ENCODE measurements at places on chromosomes 4 and X.

GRCh38 chrX:54208531-54208930 lies 25.5 kb upstream of the FAM120C start:
- DNase-seq, result no peak

DNA sequence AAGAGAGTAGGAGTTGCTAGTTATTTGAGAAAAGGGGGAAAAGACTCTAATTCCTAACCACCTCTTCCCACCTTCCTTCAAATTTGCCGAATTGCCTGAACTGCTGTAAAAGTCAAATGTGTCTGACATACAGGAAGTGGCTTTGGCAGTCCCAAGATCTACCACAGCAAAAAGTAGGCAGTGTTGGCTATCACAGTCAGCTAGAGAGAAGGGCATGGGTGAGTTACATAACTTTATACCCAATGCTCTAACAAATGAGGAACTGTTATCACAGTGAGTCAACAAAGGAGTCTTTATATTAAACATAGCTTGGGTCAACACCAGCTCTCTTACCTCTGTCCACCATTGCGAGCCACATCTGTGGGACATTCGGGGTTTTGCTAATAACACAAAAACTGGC lies 2.4 kb upstream of the MBNL3 start:
- no peak for DNase-seq

DNA sequence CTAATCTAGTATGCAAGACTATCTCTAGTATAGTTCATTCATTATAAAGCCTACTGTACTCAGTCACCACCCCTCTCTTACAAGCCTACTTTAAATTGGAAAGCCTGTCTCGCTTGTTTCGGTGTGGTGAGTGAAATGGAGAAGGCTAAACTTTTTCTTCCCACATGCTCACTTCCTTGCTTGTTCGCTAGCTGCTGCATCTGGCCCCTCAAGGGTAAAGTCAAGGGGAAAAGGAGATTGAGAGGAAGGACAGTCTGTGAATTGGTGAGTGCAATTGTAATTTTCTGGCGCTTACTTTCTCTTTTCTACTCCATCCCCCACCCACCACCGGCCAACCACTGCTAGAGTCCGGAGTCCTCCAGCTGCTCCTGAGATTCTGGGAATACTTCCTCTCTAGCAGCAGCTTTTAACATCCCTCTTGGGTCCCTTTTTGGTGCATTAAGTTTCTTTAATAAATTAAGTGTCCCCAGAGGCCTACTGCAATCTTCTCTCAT lies 12.1 kb upstream of the ARAP2 start:
- DNase-seq, result no peak

DNA sequence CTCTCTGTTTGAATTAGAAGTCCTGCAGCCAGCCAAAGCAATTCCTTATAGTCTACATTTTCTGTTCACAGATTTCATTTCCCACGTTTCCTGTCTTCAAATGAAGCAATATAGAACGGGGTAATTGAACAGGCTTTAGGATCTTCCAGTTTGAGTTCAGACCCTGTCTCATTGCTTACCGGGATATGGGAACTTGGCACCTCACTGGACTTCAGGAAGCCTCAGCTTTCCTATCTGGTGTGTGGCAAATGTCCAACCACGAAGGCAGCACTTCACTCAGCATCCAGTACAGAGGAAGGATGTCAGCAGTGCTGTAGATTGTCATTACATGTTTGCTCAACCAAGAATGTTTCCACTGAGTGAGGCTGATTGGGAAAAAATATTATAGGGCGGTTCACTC lies 271.1 kb upstream of the ZFP42 start:
- DNase-seq, result no peak

DNA sequence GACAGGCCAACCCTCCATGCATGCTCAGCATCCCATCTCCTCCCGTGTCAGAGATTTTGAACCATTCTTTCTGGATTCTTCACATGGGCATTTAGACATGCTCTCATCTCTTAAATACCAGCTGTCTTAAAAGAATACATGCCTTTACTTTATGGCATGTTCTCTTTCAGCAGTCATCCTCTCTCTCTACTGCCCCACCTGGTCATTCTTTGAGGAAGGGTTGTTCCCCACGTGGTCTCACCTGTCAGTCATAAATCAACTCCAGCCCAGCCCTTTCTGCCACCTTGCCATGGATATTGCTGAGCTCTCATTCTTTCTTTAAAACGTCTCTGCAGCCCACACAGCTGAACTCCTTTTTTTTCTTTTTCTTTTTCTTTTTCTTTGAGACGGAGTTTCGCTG lies 111.3 kb downstream of the ARHGAP10 start:
- no peak for DNase-seq

DNA sequence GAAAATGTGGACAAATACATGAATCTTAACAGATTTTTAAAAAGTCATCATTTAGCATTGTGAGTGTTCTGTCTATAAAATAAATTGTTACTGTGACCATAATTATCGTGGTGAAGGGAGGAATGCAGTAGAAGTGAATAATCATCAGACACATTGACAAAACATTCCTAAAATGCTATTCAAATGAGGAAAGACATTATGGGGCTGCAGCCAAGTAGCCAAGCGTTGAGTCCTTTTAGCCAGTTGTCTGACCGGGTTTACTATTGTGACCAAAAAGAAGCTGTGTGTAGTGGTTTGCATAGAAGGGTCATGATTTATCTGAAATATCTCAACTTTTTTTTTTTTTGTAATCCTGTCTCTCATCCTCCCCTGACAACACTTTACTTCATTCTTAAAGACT lies 19.5 kb downstream of the WWC2 start:
- DNase-seq, result no peak

GRCh38 chr4:152073351-152074087 lies 312.7 kb upstream of the GATB start:
- DNase-seq, result no peak

- no peak for DNase-seq
Measured at GRCh38 chr4:71713611-71714203, 70.2 kb downstream of the GC start.

DNA sequence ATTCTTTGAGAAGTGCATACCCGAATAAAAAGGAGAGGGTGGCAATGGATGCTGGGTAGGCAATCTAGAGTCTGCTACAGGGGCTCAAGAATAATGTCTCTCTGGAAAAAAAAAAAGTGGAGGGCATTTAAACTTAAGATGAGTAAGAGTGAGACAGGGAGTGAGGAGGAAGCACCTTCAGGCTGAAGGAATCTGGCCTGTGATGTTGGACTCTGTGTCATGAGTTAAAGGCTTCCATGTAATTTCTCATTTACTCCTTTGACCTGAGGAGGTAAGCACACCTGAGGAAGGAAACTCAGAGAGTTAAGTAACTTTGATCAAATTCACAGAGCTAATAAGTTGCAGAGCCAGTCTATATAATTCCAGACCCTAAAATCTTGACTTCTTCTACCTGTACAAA lies 3.2 kb upstream of the PRKG2 start:
- no peak for DNase-seq

DNA sequence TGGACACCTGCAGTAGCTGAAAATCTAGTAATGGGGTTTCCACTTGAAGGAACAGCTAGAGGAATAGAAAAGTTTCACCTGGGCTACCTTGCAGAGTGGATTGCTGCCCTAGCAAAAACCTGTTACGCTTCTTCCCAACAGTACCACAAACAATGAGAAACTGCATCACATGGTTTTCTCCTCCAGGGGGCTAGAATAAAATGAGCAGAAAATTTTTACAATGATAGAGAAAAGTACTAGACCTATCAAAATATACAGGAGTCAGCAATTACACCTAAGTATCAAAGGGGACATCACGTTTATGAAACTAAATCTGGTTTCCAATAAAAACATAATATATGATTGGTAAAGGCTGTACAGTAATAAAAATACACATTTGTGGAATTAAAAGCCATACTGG lies 423.1 kb upstream of the PITX2 start:
- no peak for DNase-seq

DNA sequence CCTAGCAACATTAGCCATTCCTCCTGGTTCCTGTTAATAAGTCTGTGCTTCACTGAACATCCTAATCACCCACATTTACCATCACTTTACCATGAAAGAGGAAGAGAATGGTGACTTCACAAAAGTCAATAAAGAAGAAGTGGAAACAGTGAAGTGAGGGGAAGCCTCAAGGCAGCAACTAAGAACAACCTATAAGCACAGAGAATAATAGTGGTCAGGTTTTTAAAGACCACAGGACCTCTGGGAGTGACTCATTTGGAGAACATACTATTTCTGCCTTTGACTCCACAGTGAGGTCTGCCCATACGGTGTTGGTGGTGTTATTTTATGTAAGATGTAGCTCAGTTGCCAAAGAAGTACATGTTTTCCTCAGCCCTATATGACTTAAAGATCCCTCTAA lies 86.0 kb upstream of the TET2 start:
- peak; percentile 7 for DNase-seq

DNA sequence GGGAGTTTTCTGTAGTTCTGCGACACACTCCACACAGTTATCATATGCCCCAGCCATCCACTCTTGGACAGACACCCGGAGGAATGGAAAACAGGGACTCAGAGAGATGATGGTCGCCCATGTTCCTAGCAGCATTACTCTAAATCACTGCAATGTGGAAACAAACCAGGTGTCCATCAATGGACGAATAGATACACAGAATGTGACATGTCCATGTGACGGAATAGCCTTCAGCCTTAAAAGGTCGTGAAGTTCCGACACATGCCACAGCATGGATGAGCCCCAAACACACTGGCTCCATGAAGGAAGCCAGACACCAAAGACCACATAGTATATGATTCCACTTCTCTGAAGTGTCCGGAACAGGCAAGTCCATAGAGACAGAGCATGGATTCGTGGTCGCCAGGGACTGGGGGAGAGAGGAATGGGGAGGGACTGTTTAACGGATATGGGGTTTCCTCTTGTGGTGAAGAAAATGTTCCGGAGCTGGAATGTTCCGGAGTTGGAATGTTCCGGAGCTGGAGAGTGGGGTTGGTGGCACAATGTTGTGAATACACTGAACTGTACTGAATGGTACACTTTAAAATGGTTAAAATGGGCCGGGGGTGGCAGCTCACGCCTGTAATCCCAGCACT lies 28.7 kb upstream of the AFAP1 start:
- DNase-seq, result no peak

DNA sequence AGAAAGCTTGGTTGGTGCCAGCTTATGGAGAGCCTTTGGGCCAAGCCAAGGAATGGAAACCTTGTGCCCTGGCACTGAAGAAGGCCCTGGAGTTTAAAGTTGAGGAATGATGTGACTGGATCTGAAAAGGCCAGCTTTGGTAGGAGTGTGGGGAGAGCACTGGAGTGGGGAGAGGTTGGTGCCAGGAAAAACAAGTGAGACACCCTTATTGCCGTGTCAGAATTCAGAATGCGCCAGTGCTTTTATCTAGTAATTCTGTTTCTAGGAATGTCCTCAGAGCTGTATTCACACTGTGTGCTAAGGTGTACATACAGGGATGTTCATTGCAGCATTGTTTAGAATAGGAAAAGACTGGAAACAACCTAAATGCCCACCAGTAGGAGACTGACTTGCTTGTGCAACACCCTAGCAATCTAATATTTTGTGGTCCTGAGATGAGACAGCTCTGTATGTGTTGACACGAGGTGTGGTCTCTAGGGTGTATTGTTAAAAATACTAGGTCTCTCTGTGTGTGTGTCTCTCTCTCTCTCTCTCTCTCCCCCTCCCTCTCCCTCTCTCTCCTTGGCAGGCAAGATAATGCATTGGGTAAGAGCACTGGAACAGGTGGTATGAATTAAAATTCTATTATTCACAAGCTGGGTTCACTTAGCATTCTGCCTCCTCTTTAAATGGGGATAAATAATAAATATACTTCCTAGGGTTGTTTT lies 107.8 kb downstream of the GATB start:
- no peak for DNase-seq

- no peak for DNase-seq
Measured at GRCh38 chrX:133391111-133391510, 24.2 kb downstream of the GPC4 start.
